Renal cortical epithelial cell (primary cell): ENCODE measurements at places on chromosomes 16 and 17. TPM values are rescaled to one million over a fixed set of nuclear protein-coding genes. Genes with fewer than 3 reads are reported as not detected.

Gene CACNG4
- total RNA-seq, result not detected in 2 replicates

Gene TEFM
- total RNA-seq, result 7.1 and 15.2 TPM in 2 replicates

Gene ASPSCR1
- total RNA-seq, result 12.6 and 18.8 TPM in 2 replicates

Gene SSTR5
- 0.40 TPM in 1 of 2 replicates, not detected in the other for total RNA-seq

Gene CLN3
- 21.5 and 27.3 TPM in 2 replicates for total RNA-seq
